Kidney tubule cell (primary cell): ENCODE measurements at places on chromosomes 6 and 20.
A peak's percentile ranks its signal among the peaks of the same experiment; 100 is the strongest.

- DNase-seq = no peak
These were observed 16.8 kb downstream of the CEP250 start for GRCh38 chr20:35472209-35472608.

- no peak for DNase-seq
These were observed 264.1 kb upstream of the RIN2 start for GRCh38 chr20:19493794-19494495.

GRCh38 chr20:56565511-56565910 is 32.5 kb downstream of the FAM209B start:
- no peak for DNase-seq

DNA sequence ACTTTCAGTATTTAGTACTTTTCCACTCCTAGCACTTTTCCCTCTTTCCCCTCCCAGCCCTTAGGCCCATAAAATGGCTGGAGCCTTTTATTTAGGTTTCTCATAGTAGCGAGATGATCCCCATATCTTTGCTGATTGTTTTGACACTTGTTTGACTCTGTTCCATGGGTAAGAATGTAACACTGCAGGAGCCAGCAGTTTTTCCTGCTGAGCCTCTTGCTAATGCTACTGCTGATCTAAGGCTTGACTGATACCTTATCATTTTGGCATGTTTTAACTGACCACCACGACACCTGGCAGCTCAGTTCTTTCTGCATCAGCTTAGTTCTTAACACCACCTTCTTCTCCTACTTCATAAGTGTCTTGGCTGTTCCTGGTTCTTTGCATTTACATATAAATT is 29.6 kb downstream of the ZKSCAN8 start:
- no peak for DNase-seq

DNA sequence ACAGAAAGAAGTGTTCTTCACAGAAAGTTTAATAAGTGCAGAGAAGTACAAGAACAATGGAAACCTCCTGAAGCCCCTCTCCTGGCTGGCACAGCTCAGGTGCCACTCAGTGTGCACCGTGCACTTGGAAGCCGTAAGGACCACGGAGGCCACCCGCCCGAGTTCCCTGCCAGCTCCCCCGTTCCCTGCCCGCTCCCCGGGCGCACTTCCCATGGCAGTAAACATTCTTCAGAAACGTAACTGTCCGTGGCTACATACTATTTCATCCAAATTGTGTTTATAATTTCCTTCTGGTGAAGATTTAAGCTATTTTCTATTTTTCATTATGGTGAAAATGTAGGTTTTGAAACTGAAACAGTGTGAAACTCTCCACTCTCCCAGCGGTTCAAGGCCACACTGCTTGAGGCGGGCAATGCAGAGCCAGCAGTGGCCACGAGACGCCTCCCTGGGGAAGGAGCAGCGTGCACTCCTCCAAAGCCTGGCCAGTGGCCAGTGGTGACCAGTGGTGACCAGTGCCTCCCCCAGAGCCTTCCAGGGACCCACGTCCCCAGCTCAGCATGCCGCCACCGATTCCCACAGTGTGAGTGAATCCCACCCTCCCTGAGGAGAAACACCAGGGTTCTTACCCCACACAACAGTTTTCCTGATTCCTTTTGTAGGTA is 46.4 kb downstream of the TAF4 start:
- no peak for DNase-seq

GRCh38 chr20:7375905-7376304 is 564.4 kb downstream of the HAO1 start:
- DNase-seq = peak; percentile 28

DNA sequence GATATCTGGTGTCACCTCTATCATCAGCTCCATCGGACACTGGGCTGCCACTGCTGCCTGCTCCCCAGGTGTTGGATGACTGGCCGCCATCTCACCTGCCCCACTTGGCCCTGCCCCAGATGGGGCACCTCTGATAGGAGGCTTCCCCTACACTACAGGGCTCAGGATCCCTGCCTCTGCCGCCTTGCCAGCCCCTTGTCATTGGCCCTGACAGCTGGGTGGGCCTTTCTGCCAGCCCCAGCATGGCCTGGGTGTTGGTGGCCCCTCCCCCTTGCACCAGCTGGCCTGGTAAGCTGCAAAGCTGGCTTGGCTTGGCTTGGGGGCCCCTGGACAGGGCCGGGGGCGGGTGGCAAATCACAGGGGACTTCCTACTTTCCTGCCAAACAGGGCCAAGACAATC is 10.6 kb downstream of the PACSIN1 start:
- DNase-seq = no peak

GRCh38 chr20:11443382-11444119 is 474.1 kb upstream of the BTBD3 start:
- no peak for DNase-seq

GRCh38 chr20:50298554-50299324 is 108.1 kb downstream of the CEBPB start:
- peak; percentile 40 for DNase-seq

GRCh38 chr20:33773412-33774089 is 37.6 kb upstream of the CHMP4B start:
- no peak for DNase-seq

- no peak for DNase-seq
These were observed 77.3 kb downstream of the SLC22A23 start for GRCh38 chr6:3379482-3380060.

DNA sequence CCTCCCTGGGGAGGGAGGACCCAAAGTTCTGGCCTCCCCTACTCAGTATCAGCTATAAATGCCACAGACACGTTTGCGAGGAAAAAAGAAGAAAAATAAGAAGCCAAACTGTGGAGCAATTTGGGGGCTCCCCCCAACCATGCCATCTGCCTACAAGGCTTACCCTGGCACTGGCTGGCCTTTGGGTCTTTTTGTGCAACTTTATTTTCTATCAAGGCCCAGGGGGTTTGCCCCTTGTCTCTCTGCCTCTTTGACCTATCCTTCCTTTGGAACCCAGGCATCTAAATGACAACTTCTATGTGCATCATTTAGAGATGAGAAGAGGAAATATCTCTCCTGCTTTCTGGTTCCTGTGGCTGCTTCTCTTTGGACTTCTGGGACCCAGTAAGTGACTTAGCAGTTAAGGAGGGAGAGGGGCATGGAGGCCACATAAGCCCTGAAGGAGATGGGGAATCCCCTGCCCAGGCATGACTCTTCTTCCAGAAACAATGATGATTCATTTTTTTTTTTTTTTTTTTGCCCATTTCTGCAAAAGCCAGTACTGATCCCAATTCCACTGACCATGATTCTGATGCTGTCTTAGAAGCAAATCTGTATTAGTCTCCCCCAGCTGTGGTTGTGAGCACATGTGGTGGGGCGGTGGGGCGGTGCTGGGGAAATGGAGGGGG is at the start of gene MUC22:
MUC22 (plus strand) TSS at position 82 of the 668 bp plus-strand sequence; CDS start at position 315, 233 bp downstream.
- peak; percentile 84 for DNase-seq

DNA sequence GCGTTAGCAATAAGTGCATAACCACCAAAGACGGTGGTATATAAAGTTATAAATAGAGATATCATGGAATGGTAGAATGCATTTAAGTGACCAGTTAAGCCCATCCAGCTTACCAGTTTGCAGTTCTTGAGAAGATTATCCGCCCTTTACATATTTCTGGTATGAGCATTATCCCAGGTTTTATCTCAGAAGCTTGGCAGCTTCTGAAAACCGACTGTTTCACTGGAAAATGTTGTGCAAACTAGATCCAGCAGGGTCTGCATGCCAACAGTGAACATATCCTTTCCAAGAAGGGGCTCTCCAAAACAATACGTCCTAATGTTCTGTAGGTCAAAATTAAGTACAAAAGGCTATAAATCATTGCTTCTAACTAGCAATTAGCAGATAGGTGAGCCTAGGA is 29.5 kb upstream of the SHLD1 start:
- no peak for DNase-seq

DNA sequence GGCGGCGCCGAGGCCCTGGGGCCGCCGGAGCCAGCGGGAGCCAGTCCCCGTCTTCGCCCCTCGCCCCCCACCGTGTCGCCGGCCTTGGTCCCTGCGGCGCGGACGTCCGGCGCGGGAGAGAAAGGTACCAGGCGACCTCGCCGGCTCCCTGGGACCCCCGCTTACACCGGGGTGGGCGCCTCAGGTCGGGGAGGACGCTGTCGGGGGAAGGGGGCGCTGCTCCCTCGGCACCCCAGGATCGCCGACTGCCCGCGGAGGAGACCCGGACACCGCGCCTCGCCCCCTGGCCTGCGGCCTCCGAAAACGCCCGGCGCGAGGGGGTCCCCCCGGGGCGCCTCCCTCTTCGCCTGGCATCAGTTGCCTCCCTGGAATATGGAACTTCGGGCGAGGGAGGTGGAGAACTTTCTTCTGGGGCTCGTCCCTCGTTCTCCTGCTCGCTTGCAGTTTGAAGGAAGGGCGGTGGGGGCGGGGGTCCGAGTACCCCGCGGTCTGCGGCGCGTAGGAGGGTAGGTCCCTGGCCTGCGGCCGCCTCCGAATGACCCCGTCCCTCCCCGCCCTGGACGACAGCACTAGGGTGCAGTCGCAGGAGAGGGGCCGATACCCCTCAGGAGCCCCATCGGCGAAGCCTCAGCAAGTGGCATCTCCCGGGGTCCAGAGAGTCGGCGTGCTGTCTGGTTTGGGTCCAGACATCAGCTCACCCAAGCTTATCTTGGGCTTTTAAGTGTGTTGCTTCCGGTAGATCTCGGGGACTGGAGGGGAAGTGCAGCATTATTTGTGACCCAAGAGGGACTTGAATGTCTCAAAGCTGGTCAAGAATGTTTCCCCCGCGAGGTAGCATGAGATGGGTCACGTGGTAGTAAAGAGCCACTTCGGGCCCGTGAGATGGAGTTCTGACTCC is 549 bp downstream of the ANKRD6 start:
- peak; percentile 57 for DNase-seq

GRCh38 chr6:41372832-41373626 is 37.6 kb downstream of the NCR2 start:
- DNase-seq = no peak

DNA sequence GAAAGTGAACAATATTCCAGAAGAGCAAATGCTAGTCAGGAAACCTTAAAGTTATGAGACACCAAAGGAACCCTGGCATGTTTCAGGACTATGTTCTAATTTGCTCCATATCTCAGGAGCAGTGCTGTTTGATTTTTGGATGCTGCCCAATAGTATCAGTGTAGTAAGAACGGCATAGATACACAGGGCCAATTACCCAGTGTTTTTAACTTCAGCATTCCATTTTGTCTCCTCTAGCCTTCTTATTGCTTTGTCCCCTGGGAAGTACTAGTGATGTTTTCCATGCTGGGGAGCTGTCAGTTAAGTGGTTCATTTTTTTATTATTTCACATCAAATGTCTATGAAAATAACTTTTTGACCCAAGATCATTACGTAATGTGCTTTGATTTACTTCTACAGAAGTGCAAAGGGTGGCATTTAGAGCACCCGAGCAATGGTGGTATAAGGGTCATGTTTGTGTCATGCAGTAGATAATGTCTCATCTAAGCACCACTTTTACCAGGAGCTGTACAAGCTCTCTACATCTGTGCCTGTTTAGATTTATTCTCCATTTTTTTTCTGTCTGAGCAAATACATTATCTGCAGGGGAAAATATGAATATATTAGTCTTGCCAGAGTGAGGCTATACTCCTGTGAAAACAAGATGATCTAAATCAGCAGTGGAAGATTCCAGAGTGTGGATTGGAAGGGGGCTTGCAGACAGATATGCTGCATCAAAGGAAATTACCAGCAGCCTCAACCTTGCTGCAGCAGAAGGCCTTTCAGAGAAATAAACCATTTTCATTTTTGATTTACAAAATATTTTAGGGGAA is 198.8 kb upstream of the OPRM1 start:
- DNase-seq = no peak

DNA sequence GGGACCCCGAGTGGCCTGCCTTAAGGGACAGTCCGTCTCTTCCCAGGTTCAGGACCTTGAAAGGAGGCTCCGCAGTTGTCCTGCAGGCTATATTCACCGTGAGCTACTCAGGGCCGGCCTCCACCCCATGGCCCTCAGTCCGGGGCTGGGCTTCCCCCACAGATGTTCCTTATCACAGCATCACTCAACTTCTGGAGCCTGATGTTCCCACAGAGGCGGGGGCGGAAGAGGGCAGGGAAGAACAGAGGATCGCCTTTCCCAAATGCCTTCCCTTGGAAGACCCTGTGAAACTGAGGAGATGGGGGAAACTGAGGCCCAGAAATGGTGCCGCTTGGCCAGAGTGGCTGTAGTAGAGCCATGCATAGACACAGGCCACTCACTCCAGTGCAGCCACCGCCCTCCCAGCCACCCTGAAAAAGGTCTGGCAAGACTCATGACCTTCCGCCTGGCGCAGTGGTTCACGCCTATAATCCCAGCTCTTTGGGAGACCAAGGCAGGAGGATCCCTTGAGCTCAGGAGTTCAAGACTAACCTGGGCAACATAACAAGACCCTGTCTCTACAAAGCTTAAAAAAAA is 4.3 kb upstream of the COX4I2 start:
- DNase-seq = no peak

GRCh38 chr6:128275681-128276080 is 244.7 kb downstream of the PTPRK start:
- DNase-seq = no peak

DNA sequence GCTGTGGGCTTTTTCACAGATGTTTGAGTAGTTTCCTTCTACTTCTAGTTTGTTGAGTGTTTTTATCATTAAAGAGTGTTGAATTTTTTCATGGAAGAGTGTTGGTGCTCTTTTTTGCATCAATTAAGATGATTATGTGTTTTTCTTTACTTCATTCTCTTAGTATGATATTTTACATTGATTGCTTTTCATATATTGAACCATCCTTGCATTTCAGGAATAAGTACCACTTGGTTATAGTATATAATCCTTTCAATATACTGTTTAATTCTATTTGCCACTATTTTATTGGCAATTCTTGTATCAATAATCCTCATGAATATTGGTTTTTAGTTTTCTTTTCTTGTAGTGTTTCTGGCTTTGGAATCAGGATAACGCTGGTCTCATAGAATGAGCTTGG is 113.7 kb upstream of the PRDM1 start:
- DNase-seq = no peak

DNA sequence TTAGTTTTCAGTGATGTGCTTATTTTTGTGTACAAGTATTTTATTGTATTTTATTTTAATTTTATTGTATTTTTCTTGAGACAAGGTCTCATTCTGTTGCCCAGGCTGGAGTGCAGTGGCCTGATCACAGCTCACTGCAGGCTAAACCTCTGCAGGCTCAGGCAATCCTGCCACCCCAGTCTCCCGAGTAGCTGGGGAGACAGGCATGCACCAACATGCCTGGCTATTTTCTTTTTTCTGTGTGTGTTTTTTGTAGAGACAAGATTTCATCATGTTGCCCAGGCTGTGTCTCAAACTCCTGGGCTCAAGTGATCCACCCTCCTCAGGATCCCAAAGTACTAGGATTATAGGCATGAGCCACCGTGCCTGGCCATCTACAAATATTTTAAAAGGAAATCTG is 146.3 kb downstream of the MANEA start:
- DNase-seq = no peak

- peak; percentile 37 for DNase-seq
These were observed 40.7 kb upstream of the TBX18 start for GRCh38 chr6:84805145-84805544.

- peak; percentile 24 for DNase-seq
These were observed 712 bp downstream of the DEK start for GRCh38 chr6:18263418-18264218.
